Suprapubic skin (tissue), 4 donors: ENCODE measurements at places on chromosomes 11 and 22.

- no peak for DNase-seq
These were observed 20.4 kb upstream of the TTC12 start for GRCh38 chr11:113293936-113294335.

- no peak for DNase-seq
These were observed 36.6 kb downstream of the DCUN1D5 start for GRCh38 chr11:103055221-103055890.

- DNase-seq: no peak
These were observed 120.2 kb downstream of the TRIM29 start for GRCh38 chr11:120017582-120018150.

GRCh38 chr22:30247974-30248373 is 1.4 kb upstream of the LIF start:
- DNase-seq: no peak

DNA sequence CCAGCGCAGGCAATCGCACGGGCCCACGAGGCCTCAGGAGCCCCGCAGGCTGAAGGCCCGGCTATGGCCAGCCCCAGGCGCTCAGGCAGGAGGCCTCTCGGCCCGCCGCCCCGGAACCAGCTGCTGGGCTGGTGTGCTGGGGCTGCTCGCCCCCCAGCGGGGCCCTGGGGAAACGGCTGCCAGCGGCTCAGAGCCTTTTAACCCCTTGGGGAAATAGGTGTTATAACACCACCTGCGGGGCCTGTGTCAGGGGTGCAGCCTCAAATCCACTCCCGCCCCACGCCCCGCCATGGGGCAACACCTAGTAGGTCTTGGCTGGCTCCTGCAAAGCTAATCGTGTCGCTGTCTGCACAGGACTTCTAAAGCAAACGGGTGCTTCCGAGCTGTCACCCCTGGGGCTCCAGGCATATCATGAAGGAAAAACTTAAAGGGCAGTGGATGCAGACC is 237.4 kb downstream of the TTC28 start:
- peak; percentile 70 for DNase-seq

DNA sequence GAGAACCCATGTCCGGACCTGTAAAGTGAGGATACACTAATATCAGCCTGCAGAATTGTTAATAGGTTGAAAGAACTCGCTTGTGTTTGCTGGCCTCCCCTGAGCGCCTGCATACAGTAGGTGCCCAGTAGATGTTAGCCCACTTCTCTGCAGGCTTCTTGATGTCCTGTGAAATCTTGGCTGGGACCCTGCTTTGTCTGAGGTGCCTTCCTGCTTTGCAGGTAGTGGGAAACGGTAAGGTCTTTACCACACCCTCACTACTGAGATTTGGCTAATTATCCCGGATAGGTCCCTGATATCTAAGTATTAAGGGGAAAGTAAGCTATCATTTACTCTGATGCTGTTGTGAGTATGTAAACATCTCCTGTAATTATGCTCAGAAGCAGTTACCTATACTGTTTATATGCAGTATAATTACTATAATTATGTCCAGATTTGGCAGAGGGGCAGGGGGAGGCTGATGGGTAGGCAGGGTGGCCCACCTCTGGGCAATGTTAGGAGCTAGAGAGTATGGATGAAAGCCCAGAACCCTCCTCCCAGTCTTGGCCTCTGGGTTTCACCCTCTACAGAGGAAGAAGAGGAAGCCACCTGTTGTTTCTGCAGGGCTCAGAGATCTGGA is 1.2 kb upstream of the ARRB1 start:
- DNase-seq: no peak

DNA sequence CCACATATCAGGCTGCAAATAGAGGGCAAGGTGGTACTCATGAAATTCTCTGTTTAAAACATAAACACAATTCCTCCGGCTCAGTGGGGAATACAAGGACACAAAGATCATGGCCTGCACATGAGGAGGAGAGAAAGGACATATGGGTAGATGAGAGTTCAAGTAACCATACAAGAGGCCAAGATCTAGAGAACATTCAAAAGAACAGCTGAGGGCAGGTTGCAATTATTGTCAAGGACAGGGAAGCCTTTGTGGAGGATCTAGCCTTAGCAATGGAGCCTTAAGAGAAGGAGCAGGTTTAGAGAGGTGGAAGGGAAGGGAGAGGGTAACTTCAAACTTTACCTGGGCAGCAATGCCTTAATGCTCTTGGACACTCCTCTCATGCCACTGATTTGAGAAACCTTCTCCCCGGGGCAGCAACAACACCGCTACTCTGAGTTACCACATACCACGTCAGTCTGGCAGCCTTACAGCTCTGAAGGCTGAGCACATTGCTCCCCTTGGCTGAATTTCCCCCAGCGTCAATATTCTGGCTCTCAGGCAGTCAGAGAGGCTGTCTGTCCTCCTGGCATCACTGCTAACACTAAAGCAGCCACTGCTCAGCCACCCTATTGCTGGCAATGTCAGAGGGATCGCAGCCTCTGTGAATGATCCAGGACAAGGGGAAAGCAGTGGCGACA is 55.5 kb downstream of the CLPB start:
- no peak for DNase-seq

DNA sequence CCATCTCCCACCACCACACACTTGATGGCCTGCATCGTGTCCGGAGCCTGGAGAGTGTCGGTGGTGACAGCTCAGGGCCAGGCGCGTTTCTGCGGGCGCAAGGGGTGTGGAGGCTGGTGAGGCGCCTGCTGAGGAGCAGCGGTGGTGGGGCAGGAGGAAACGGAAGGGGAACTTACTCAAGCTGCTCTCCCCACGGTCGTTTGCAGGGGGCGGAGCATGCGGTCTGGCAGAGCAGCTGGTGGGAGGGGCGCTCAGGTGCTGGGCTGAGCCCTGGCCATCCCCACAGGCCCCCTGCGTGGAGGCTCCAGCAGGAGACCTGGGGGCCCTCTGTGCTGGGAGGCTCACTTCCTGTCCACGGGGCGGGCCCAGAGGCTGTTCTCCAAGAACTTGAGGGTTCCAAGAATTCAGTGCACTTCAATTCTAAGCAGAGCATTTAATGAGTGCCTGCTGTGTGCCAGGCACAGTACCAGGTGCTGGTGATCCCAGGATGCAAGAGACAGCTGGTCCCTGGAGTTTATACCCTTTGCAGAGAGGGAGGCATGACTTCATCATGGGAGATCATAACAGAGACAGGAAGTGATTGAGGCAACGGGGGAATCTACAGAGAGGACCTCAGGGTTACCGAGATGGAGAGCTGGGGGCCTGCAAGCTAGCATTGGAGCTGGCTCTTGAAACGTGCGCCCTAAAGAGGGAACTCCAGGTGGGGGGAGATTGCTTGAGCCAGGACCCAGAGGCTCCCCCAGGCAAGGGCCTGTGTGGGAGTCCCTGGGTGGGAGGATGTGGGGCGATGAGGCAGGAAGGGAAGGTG is at the start of gene RAC2:
TSS of gene RAC2 (minus strand) at position 156 of the 808 bp plus-strand sequence. CDS start at position 35, 121 bp downstream.
- peak; percentile 86 for DNase-seq

- no peak for DNase-seq
These were observed 1083.2 kb upstream of the CNTN5 start for GRCh38 chr11:97937501-97937900.

DNA sequence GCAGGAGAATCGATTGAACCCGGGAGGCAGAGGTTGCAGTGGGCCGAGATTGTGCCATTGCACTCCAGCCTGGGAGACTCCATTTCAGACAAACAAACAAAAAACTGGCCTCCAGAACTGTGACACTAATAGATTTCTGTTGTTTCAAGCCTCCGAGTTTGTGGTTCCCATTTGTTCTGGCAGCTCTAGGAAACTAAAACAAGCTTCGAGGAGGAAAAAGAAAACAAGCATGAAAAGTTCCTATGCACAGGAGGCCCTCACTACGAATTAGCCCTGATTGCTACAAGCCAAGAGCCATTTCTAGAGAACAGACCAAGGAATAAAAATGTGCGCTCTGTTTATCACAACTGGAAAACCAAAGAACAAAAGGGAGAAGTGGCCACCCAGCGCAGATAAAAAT is 47.8 kb upstream of the SHANK2 start:
- no peak for DNase-seq

- DNase-seq: no peak
These were observed 109.5 kb downstream of the TMPRSS5 start for GRCh38 chr11:113596658-113597057.

GRCh38 chr22:39851606-39852315 is 41.8 kb downstream of the ENTHD1 start:
- no peak for DNase-seq

DNA sequence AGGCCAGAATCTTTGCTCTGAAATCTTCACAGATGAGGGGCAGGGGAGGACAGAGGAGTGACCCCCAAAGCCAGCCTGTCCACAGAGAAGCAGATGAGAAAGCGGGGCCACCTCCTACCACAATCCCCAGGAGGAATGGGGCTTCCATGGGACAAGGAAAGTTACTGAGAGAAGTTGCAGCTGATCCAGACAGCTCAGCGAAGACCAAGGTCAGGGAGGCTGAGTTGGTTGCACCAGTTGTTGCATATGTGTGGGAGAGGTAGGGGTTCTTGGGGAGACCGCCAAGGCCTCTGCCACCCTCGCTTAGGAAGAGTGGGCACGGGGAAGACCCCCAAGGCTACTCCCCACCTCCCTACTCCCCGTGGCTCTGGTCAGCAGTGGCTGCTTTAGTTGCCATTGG is 81.6 kb upstream of the EIF3D start:
- DNase-seq: no peak

DNA sequence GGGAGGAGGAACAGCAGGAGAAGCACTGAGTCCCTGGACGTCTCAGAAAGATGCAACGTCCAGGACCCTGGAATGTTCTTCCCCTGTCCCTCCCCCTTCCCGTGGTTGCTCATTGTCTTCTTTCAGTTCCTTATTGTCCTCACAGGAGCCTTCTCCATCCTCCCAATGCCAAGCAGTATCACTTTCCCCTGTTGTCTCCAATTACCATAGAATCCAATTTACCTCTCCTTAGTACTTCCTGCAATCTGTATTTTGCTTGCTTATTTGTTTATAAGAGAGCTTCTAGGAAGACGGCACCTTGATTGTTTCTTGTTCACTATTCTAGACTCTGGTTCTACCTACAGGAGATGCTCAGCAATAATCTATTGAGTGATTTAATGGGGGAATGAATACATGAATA is 1273.7 kb downstream of the LRRC4C start:
- no peak for DNase-seq

DNA sequence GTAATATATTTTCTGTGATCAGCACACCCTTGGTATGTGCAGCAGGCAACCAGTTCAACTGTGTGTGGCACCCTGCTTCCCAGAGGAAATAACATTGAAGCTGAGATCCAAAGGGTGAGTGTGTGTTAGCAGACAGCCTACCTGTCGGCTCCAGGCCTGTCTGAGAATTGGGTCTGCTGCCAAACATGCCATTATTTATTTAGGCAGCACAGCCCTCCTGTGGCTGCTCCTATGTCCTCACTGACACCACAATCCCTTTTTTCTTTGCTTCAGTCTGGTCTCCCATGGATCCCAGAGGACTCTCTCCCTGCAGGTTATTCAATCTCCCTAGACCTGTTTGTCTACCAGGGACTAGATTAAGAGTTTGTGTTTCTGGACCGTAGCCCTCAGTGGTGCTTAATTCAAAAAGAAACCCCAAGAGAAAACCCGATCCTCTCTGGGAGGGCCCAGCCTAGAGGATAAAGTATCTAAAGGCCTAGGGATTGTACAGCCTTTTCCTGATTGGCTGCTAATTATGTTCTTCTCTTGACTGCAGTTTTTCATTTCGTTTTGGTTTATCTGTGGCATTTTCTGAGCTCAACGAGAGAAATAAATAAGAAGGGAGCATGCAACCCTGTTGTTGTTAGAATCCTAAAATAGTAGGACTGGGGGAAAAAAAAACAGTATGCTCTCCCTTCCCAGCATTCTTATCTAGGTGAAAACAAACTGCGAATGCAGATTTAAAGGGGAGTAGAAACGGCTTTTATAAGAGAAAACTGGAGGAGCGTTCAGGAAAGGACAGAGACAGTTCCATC is 24.1 kb downstream of the KCNE3 start:
- DNase-seq: no peak

- no peak for DNase-seq
These were observed 1.8 kb downstream of the ARHGAP1 start for GRCh38 chr11:46698597-46698996.

- DNase-seq: no peak
These were observed 35.2 kb downstream of the MAML2 start for GRCh38 chr11:96307776-96308140.

DNA sequence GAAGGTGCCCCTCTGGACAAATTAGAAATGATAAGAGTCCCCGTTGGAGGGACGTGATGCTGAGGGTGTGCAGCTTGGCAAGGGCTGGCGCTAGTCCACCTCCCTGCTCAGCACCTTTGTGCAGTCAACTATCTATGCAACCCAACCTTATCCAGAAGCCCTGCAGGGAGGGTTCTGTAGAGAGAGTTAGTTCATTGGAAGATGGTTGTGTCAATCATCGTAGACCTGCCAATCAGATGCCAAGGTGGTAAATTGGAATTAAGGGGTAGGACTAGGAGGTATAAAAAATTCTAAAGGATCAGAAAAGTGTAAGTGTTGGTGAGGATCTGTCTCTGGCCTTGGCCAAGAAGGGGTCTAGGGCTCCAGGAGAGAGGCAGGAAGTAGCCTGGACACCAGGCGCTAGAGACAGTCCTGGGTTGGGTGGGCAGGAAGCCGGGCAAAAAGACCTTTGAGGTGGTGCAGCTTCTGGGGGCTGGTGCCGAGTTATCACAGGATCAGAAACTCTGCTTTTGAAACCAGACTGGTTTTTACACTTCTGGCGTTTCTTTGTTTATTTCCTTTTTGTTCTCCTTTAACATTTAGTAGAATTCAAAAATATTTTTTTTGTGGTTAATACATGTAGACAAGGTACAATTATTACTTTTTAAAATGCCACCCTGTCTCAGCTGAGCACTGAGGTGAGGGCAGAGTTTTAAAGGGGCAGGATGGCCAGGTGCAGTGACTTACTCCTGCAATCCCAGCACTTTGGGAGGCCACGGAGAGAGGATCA is 1.6 kb downstream of the C1QTNF6 start:
- DNase-seq: peak; percentile 48

DNA sequence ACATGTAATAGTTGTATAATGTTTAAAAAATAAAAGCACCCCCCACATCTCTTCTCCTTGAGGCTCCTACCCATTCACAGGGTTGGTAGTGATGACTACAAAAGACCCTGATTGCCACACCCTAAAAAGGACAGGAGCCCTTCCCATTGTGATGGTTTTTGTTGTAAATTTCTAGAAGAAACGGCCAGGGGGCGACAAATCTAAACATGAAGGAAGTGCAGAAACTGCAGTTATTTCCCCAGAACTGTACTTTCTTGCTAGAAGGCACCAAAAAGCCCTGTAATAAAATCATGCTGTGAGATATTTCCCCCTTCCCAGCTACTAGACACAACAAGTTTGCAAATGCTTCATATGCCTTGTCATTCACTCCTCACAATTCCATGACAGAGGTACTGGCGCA is 10.8 kb downstream of the PRR5L start:
- no peak for DNase-seq

GRCh38 chr11:35230388-35230787 is 91.4 kb downstream of the CD44 start:
- DNase-seq: no peak

- no peak for DNase-seq
These were observed 47.5 kb downstream of the IGLL5 start for GRCh38 chr22:22935056-22935545.
